ENCODE measurements at places on chromosomes 16 and 17. TPM values are rescaled to one million over a fixed set of nuclear protein-coding genes. Genes with fewer than 3 reads are reported as not detected.

Gene PABPN1L
- not detected for total RNA-seq

Gene TIMP2
- total RNA-seq, result 3.3 TPM

Gene CYGB
- 52.3 TPM for total RNA-seq

Gene TGFB1I1
- total RNA-seq, result 20.4 TPM

Gene NTN1
- total RNA-seq, result 2.4 TPM

Gene MYH3
- total RNA-seq, result 0.34 TPM

Gene STX1B
- 0.08 TPM for total RNA-seq

Gene ASPA
- not detected for total RNA-seq

Gene TPSD1
- not detected for total RNA-seq

Gene ABCC3
- total RNA-seq, result 13.7 TPM

Gene TBC1D28
- total RNA-seq, result not detected

Gene TLCD3B
- not detected for total RNA-seq

Gene RAB37
- total RNA-seq, result not detected

Gene AIPL1
- total RNA-seq, result not detected

Gene PRSS33
- total RNA-seq, result not detected
